ENCODE measurements at places on chromosomes 16 and 17. TPM values are rescaled to one million over a fixed set of nuclear protein-coding genes. Genes with fewer than 3 reads are reported as not detected.

DNA sequence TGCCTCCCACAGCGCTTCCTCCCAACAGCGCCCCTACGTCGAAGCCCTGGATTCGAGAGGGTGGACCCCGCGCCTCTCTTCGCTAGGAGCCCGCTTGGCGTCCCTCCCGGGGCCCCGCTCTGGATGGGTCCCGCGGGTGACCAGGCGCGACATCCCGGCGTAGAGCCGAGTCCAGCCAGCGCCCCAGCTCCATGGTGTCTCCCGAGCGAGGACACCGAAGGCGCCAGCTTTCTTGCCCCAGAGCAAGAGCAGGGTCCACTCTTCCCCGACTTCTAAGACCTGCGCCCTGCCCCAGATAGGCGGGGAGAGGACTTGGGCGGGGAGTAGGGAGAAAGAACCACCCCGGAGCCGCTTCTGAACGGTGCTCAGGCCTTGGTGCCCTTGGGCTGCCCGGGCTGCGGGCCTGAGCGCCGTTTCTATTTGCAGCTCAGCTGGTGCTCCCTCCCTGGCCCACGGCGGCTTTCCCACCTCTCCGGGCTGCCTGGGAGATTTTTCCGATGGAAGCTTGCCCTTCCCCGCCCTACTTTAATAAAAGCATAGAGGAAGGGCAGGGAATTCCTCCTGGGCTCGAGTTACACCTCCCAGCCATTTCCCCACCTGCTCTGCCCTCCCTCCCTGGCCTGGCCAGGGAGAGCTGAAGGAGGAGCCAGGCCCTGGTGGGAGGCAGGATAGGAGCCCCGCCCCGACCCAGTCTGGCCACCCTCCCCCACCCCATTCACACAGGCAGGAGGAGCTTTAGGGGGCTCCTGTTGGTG, 1.8 kb downstream of the MMP15 start:
- no peaks in the 10 kb centered on the region for H3K27me3 ChIP-seq
- peaks cover 17% of the 10 kb centered on the region for H3K4me1 ChIP-seq
- H3K36me3 ChIP-seq = no peaks in the 10 kb centered on the region
- no peak overlapping the region for H3K4me3 ChIP-seq
- DNase-seq = no peak

OSBPL7 gene
- polyA plus RNA-seq = 16.2 TPM

DNA sequence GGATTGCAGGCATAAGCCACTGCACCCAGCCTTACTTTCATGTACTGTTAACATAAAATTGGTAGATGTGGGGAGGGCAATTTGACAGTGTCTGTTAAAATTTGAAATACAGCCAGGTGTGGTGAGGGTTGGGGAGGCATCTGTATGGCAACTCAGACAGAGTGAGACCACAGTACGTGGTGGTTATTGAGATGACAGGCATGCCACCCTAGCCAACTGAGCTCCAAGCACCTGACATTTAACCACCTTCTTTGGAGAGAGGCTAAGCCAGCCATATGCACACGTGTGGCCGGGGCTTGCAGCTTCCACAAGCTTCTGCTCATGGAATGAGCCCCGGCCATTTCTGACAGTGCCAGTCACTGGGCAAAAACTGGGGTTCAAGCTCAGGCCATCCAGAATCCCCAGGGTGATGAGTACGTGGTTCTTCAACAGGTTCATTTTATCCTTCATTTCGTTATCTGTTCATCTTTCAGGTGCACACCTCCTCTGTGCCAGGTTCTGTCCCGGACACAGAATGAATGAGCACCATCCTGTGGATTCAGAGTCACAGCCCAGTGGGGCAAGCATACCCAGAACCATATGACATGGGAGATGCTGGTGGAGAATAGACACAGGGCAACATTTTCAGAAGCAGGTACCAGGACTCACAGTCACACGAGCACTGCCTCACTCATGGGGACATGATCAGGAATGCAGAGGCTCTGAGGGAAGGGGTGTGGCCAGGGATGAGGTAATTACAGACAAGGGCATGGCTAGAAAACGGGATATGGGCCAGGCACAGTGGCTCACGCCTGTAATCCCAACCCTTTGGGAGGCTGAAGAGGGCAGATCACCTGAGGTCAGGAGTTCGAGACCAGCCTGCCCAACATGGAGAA, 36.2 kb downstream of the C16orf82 start:
- no peak for DNase-seq
- H3K27me3 ChIP-seq = no peaks in the 10 kb centered on the region
- no peaks in the 10 kb centered on the region for H3K36me3 ChIP-seq
- H3K4me1 ChIP-seq = no peaks in the 10 kb centered on the region
- no peak overlapping the region for H3K4me3 ChIP-seq

- no peak overlapping the region for H3K4me3 ChIP-seq
- peaks cover 19% of the 10 kb centered on the region for H3K4me1 ChIP-seq
- H3K36me3 ChIP-seq = no peaks in the 10 kb centered on the region
- H3K27me3 ChIP-seq = no peaks in the 10 kb centered on the region
- no peak for DNase-seq
Measured at GRCh38 chr17:32516940-32517701, 30.3 kb downstream of the CDK5R1 start.

DNA sequence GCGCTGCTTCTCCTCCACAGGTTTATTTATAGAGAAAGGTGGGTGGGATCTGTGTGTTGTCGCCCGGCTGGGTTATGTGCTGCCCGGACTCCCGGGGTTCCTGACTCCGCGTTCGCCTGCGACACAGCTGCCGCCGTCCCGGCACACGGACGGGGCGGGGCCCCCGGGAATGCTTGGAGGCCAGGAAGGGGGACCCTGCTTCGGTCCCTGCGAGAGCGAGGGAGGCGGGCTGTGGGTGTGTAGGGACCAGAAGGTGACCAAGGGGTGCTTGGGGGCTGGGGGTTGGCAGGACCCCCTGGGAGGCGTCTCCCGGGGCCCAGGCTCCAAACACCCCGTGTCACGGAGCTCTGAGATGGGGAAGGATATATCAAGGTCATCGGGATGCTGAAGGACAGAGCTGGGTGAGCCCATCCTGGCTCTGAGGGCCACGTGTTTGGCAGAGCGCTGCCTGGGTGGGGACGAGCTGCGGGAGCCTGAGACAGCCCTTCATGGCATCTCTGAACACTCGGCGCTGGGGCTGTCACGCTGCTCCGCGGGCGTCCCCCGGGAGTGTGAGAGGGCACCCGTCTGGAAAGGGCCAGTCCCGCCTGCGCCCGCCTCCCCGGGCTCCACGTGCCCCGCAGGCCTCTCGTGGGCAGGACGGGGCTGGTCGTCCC, 4.2 kb downstream of the CACNA1H start:
- H3K36me3 ChIP-seq = no peaks in the 10 kb centered on the region
- H3K27me3 ChIP-seq = peaks cover 15% of the 10 kb centered on the region

SYCE1L gene
- 16.1 TPM for polyA plus RNA-seq

DNA sequence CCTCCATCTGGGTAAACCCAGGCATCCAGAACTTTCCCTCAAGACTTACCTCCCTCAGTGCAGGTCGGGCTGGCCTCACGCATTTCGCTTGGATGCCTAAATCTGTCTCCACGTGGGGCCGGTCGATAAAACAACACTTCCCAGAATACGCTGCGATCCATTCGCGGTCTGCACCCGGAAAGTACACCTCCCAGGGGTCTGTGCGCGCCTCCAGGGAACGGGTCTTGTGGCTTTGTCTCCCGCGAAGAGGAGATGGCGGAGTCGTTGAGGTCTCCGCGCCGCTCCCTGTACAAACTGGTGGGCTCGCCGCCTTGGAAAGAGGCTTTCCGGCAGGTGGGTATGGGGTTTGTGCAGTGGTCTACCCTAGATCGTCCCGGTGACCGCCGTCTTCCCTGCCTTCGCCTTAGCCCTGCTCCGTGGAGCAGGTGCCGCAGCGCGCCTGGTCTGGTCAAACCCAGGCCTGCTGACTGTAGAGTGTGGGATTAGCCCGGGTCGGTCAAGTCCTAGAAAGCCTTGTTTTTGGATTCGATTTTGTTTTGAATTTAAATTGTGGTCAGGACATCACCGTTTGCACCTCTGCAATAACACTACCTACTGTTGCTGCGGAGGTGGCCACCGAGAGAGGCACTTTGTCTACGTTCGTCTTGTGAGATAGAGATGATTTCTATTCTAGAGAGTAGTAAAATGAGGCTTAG, at the start of gene RPAIN:
Gene RPAIN (plus strand): TSS at position 224 of the 695 bp plus-strand sequence. CDS start 29 bp downstream, at position 253.
- no peaks in the 10 kb centered on the region for H3K27me3 ChIP-seq
- H3K4me1 ChIP-seq = peaks cover 13% of the 10 kb centered on the region
- H3K27ac ChIP-seq = peak within 1 kb of the TSS; percentile 79
- peaks cover 12% of the 10 kb centered on the region for H3K36me3 ChIP-seq
- peak within 1 kb of the TSS; percentile 94 for H3K4me3 ChIP-seq

CBX8 gene
- polyA plus RNA-seq = 0.69 TPM

GRCh38 chr16:9526791-9527190, 435.3 kb downstream of the HAPSTR1 start:
- H3K27ac ChIP-seq = no peak overlapping the region
- DNase-seq = no peak
- no peak overlapping the region for H3K4me3 ChIP-seq
- H3K36me3 ChIP-seq = no peaks in the 10 kb centered on the region
- no peaks in the 10 kb centered on the region for H3K4me1 ChIP-seq

PRPF8 gene
- polyA plus RNA-seq = 230 TPM

- H3K27me3 ChIP-seq = no peaks in the 10 kb centered on the region
- H3K36me3 ChIP-seq = no peaks in the 10 kb centered on the region
- H3K27ac ChIP-seq = no peak overlapping the region
- peak; percentile 3 for DNase-seq
- H3K4me1 ChIP-seq = no peaks in the 10 kb centered on the region
- no peak overlapping the region for H3K4me3 ChIP-seq
Measured at GRCh38 chr16:74034862-74035261, 261.8 kb upstream of the PSMD7 start.
